ENCODE measurements at places on chromosomes 5 and 9. TPM values are rescaled to one million over a fixed set of nuclear protein-coding genes. Genes with fewer than 3 reads are reported as not detected.

Gene PIP5KL1
- 5.2 TPM for total RNA-seq

Gene INSL4
- total RNA-seq, result not detected

Gene TAF11L9
- not detected for total RNA-seq

Gene PAIP2
- total RNA-seq, result 136 TPM

GRCh38 chr9:115162946-115163345 is 45.0 kb upstream of the TNC start:
- DNase-seq, result no peak
- H3K4me1 ChIP-seq, result no peaks in the 10 kb centered on the region
- no peak overlapping the region for H3K27ac ChIP-seq
- H3K4me3 ChIP-seq, result no peak overlapping the region
- H3K27me3 ChIP-seq, result no peaks in the 10 kb centered on the region
- H3K36me3 ChIP-seq, result no peaks in the 10 kb centered on the region

- H3K27ac ChIP-seq, result no peak overlapping the region
- DNase-seq, result peak; percentile 91
- peaks cover 10% of the 10 kb centered on the region for H3K4me1 ChIP-seq
- no peaks in the 10 kb centered on the region for H3K36me3 ChIP-seq
- H3K4me3 ChIP-seq, result no peak overlapping the region
Observed at GRCh38 chr5:138449501-138450239, 10.8 kb downstream of the REEP2 start.

- H3K36me3 ChIP-seq, result no peaks in the 10 kb centered on the region
- no peak overlapping the region for H3K27ac ChIP-seq
- no peaks in the 10 kb centered on the region for H3K27me3 ChIP-seq
- H3K4me1 ChIP-seq, result no peaks in the 10 kb centered on the region
- H3K4me3 ChIP-seq, result no peak overlapping the region
Observed at GRCh38 chr5:59792983-59793585, 100.4 kb downstream of the PDE4D start.

DNA sequence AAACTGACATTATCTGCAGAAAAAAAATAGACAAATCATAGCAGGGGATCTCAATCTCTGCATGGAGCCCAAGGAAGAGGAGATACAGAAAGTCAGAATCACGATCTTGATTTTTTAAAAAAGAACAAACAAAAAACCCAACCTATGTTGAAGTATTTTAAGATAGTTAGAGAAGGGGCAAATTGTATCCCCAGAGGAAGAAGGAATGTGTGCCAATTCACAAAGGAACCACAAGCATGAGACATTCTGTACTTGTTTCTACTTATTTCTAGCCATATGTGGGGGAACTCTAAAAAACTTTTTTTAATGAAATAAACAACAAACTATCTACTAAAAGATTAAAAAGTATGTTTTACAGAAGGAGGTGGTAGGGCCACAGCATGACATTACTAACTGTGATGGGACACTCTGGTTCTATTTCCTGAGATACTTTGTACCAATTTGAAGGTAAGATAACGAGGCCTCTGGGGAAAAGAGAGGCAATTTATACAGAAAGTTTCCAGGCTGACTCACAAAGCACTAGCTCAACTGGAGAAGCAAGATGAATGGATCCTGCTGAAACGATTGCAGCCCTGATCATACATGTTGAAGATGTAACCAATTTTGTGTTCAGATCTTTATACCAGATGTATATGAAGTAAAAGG is 22.5 kb downstream of the RANBP3L start:
- no peak overlapping the region for H3K4me3 ChIP-seq
- peak overlapping the region; percentile 27 for H3K27ac ChIP-seq
- H3K4me1 ChIP-seq, result peaks cover 19% of the 10 kb centered on the region
- no peaks in the 10 kb centered on the region for H3K27me3 ChIP-seq
- no peak for DNase-seq
